ENCODE measurements at places on chromosomes 4 and X.
A peak's percentile ranks its signal among the peaks of the same experiment; 100 is the strongest.

GRCh38 chrX:107716816-107717700 lies 58.5 kb downstream of the TSC22D3 start:
- peaks cover 56% of the 10 kb centered on the region for H3K4me1 ChIP-seq
- H3K27ac ChIP-seq, result peak overlapping the region; percentile 96
- DNase-seq, result peak; percentile 92
- peak overlapping the region; percentile 92 for H3K4me3 ChIP-seq
- H3K27me3 ChIP-seq, result peaks cover 12% of the 10 kb centered on the region

DNA sequence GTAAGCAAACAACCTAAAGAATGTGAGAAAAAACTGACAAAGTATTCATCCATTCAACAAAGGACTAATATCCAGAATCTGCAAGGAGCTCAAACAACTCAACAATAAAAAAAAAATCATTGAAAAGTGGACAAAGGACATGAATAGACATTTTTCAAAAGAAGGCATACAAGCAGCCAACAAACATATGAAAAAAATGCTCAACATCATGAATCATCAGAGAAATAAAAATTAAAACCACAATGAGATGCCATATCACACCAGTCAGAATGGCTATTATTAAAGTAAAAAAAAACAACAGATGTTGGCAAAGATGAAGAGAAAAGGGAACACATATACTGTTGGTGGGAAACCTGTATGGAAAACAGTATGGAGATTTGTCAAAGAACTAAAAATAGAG lies 120.7 kb upstream of the ADGRL3 start:
- no peaks in the 10 kb centered on the region for H3K36me3 ChIP-seq
- H3K27ac ChIP-seq, result no peak overlapping the region
- no peak overlapping the region for H3K4me3 ChIP-seq
- no peaks in the 10 kb centered on the region for H3K27me3 ChIP-seq

GRCh38 chrX:545452-545885 lies 85.1 kb upstream of the SHOX start:
- no peak overlapping the region for H3K27ac ChIP-seq
- no peak overlapping the region for H3K4me3 ChIP-seq
- no peaks in the 10 kb centered on the region for H3K36me3 ChIP-seq
- H3K4me1 ChIP-seq, result no peaks in the 10 kb centered on the region

- H3K27me3 ChIP-seq, result no peaks in the 10 kb centered on the region
- peak; percentile 73 for DNase-seq
- H3K4me1 ChIP-seq, result peaks cover 39% of the 10 kb centered on the region
These were observed 189.8 kb upstream of the AFF2 start for GRCh38 chrX:148310426-148311165.

DNA sequence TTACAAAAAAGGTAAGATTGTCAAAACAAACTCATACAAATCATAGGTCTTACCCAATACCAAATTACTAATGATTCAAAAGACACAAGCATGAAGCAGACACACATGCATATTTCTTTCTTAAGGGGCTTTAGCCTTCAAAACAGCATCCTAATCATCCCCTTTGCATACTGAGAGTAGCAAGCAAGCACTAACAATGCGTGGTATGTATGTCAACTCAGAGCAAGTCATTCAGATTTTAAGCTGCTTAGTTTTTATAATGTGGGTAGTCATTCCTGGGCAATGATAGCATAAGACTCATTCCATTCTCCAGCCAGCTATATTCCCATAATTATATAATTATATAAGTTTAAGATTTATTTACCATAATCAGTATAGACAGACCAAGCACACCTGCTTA lies 219.6 kb downstream of the DKK2 start:
- DNase-seq, result no peak
- no peak overlapping the region for H3K4me3 ChIP-seq
- no peaks in the 10 kb centered on the region for H3K4me1 ChIP-seq
- H3K27ac ChIP-seq, result no peak overlapping the region
- no peaks in the 10 kb centered on the region for H3K36me3 ChIP-seq
